ENCODE measurements at places on chromosomes 6 and 20.

DNA sequence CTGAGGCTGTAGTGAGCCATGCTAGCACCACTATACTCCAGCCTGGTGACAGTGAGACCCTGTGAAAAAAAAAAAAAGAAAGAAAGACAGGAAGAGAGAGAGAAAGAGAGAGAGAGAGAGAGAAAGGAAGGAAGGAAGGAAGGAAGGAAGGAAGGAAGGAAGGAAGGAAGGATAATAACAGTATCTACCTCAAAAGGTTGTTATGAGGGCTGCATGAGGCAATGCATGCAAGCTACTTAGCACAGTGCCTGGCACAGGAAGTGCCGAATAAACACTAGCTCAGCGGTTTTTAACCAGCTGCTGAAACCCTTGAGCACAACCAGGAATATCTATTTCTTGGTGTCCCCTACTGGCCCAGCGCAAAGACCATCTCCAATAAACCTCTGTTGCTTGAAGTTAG lies 62.3 kb upstream of the TBC1D7 start:
- no peak for DNase-seq

GRCh38 chr6:170206851-170207431 lies 83.9 kb downstream of the DLL1 start:
- DNase-seq: no peak

DNA sequence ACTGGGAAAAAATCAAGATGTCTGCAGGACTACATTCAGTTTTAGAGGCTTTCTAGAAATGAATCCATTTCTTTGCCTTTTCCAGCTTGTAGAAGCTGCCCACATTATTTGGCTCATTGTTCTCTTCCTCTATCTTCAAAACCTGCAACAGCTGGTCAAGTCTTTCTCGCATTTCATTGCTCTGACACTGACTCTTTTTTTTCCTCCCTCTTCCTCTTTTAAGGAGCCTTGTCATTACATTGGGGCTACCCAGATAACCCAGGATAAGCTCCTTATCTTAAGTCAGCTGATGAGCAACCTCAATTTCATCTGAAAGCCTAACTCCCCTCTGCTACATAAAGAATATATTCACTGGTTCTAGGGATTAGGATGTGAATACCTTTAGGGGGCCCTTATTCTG lies 53.2 kb upstream of the CEP162 start:
- no peak for DNase-seq

- DNase-seq: no peak
These were observed 8.7 kb downstream of the PMEPA1 start for GRCh38 chr20:57701090-57701489.

DNA sequence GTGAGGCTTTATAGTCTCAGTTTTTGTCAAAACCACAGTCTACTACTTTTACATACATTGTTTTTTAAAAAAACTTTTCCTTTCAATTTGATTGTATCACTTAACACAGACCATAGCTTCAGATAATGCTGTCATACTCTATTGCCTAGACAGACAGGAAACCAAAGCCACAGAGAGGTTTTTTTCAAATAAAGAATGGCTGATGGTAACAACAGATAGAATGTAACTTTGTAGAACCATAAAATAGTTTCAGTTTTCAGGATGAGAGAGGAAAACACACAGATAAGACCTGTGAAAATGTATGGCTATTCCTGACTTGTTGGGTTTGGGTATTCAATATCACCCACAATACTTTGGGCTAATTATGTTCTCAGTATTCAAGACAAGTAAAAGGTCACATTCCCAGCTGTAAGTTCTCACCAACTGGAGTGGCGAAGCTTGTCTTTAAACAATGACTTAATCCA lies 94.0 kb downstream of the ADGRG6 start:
- DNase-seq: no peak

- DNase-seq: no peak
These were observed 70.5 kb downstream of the CDS2 start for GRCh38 chr20:5197270-5197827.
